ENCODE measurements at places on chromosomes 6 and 20.

- no peak for DNase-seq
Measured at GRCh38 chr6:1781152-1781816, 171.6 kb downstream of the FOXC1 start.

DNA sequence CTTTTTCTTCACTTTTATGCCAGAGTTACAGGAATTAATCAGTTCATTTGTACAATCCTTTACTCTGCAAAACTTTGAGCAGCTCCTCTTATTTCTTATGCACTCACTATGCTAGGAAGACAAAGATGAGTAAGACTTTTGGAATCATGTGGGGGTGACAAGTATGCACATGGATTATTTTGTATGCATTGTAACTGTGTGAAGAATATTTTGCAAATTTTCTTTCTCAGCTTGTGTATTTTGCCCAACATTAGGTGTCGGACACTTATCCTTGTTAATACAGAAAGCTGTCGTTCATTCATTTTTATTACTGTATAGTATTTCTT, 88.6 kb downstream of the PPP1R14C start:
- DNase-seq: no peak

DNA sequence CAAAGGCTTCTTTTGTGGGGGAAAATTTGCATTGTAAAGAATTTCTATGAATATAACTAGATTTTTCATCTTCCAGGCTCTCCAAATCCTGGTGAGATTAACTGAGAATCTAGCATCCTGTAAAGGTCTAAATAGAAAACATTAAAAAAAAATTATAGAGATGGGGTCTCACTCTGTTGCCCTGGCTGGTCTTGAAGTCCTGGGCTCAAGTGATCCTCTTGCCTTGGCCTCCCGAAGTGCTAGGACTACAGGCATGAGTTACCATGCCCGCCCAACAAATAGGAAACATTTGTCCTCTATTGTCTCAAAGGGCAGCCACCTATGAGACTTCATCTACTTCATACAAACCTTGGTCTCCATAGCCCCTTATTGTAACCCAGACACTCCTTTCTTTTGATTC, 25.2 kb upstream of the NCOA3 start:
- DNase-seq: no peak

- no peak for DNase-seq
Measured at GRCh38 chr6:44959651-44960050, 368.5 kb upstream of the RUNX2 start.

DNA sequence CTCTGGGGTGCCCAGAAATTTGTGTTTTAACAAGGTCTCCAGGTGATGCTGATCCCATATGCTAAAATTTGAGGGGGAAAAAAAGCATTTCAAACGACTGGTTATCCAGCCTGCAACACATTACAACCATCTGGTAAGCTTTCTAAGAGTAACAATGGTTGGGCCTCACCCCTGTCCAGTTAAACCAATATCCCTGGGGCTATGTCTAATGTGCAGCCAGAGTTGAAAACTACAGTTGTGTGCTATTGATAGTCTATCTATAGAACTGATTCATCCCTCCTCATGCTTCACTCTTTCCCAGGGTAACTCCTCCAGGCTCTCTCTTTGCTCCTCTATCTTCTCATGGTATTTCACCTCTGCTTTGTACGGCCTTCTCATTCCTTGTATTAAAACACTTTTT, 458.3 kb downstream of the MMUT start:
- DNase-seq: no peak

DNA sequence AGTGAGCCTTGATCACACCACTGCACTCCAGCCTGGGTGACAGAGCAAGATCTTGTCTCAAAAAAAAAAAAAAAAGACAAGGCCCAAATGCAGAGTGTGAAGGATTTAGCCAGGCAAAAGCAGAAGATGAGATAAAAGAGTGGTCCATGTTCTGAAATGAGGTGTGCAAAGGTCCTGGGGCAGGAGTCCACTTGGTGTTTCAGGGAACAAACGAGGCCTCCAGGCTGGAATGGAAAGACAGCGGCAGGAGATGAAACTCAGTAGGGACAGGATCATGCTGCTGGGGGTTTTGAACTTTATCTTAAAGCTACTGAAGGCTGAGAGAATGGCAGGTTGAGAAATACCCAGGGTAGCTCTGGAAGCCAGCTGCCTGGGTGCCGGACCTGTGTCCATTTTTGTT, 178.2 kb downstream of the ZMYND8 start:
- no peak for DNase-seq

DNA sequence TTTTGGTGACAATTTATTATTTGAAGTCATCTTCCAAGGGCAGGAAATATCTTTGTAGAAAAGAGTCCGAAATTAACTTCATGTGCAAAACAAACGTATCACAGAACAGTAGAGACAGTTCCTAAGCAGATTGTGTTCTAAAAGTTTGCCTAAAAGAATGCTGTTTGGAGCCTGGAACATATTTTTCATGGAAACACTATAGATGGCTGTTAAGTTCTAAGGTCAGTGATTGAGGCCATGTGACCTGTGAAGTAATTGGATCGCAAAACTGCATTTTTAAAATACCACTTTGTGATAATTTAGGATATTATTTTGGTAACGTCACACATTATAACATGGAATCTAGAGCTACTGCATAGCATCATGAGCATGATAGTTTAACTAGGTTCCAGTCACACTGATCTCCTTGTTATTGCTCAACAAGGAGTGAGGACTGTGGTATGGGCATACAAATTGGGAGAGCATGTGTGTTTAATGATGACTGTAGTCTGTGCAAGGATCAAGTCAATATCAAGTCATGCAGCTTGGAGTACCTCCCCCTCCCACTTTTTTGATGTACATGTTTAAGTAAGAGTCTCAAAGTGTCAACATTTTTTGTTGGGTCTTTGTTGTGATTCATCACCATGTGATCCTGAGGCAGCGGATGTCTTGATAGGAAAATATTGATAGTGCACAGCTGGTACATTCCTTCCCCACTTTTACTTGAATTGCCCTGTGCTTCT, 609.3 kb upstream of the CITED2 start:
- no peak for DNase-seq

GRCh38 chr6:151309619-151310018, 69.9 kb downstream of the AKAP12 start:
- DNase-seq: no peak

- no peak for DNase-seq
Measured at GRCh38 chr6:27532820-27533538, 60.1 kb upstream of the ZNF184 start.

DNA sequence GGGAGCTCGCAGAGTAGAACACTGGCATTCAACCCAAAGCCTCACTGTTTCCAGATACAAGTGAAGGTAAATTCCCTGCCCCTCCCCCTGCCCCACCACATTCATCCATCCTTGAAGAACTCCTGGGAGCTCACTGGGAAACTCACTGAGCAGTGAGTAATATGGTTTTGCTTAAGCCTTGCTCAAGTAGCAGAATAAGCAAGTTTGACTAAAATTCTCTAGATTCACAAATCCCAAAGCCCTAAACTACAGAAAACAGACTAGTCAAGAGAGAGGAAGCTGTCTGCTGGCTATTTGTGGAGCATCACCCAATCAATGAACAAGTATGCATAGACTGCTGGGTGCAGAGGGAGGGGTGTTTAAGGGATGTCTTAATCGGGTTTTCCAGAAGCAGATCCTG, 82.1 kb downstream of the UNC5CL start:
- DNase-seq: no peak

DNA sequence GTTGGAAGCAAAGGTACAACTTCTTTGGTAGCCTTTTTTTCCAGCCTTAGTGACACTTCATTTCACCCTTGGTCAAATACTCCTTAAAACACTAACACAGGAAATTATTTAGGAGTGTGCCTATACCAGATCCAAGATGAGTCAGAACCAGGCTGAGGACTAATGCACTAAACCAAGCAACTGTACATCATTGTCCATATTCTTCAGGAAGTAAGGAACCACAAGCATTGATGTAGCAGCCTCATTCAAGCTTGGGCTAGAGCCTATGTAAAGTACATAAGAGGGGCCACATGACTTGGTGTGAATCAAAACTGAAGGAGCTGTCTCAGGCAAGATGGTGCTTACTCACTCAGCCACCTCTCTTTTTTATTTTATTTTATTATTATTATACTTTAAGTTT, 20.7 kb upstream of the ADGB start:
- DNase-seq: no peak

GRCh38 chr6:89729818-89730217, 89.8 kb downstream of the MDN1 start:
- no peak for DNase-seq

- DNase-seq: no peak
Measured at GRCh38 chr6:56652994-56653393, 10.3 kb upstream of the DST start.

DNA sequence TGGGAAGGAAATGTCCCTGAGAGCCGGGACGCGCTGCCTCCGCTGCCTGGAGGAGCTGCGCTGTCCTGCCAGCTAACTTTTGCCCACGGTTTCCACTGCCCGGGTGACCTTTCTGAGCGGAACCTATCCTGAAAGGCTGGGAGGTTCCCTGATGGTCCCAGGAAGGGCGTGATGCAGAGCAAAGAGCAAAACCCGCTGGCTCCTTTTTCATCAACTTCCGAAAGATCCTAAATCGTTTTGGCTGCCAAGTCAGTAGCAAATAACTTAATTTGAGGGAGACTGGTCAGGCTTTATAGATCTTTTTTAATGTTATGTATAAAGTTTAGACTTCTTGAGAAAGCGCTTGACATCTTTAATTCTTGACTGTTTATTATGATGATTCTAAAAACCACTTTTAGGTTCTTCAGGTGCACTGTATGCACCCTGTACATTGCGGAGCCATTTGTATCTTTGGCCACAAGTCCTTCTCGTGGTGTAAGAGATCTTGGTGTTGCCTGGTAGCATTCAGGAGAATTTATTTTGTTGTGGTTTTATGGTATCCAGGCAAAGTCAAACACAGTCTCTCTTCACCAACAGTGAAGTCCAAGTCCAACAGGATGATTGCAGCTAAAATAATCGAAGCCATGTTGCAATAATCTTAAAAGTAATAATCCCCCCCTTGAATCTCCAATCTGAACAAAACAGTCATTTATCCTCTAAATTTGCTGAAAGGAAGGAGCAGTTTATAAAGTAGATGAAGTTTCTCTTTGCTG, at the start of gene SYNE1:
Gene SYNE1 (minus strand): TSS at position 67 of the 752 bp plus-strand sequence. CDS start 9,031 bp downstream, outside the sequence.
- no peak for DNase-seq

DNA sequence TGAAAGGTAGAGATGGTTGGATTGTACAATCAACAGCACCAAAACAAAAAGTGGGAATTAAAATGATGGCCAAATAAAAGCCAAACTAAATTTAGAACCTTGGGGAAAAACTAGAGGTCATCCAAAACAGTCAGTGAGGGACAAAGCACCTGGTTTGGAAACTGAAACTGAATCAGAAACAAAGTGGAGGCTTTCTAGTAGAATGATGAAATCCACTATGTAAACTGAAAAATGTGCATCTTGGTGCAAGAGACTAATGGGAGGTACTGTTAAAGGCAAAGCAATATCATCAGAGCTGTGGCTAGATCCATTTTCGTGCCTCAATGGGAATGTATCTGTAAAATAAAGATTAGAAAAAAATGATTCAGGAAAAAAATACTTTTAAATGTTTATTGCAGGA, 380.0 kb upstream of the GJE1 start:
- DNase-seq: no peak

DNA sequence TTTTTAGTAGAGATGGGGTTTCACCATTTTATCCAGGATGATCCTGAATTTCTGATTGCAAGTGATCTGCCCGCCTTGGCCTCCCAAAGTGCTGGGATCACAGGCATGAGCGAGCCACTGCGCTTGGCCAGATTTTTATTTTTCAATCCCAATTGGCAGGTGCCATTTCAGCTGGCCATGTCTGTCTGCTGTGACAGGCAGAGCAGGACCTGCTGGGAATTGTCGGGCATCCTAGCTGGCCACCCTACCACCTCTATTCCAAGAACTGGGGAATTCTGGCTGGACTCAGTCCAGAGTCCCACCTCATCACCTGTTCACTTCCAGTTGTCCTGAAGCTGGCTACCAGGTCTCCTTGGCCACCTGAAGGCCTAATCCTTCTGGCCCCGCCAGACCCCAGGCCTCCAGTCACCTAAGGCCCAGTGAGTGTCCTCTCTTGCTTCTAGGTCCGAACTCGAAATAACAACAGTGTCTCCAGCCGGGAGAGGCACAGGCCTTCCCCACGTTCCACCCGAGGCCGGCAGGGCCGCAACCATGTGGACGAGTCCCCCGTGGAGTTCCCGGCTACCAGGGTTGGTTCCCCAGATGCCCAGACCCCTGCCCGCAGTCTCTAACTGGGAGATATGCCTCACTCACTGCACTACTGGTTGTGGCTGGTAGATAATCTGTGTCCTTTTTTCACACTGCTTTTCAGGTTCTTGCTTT, 24.0 kb downstream of the DNMT3B start:
- no peak for DNase-seq

GRCh38 chr20:57408131-57408530, 16.9 kb downstream of the RBM38 start:
- peak; percentile 43 for DNase-seq

DNA sequence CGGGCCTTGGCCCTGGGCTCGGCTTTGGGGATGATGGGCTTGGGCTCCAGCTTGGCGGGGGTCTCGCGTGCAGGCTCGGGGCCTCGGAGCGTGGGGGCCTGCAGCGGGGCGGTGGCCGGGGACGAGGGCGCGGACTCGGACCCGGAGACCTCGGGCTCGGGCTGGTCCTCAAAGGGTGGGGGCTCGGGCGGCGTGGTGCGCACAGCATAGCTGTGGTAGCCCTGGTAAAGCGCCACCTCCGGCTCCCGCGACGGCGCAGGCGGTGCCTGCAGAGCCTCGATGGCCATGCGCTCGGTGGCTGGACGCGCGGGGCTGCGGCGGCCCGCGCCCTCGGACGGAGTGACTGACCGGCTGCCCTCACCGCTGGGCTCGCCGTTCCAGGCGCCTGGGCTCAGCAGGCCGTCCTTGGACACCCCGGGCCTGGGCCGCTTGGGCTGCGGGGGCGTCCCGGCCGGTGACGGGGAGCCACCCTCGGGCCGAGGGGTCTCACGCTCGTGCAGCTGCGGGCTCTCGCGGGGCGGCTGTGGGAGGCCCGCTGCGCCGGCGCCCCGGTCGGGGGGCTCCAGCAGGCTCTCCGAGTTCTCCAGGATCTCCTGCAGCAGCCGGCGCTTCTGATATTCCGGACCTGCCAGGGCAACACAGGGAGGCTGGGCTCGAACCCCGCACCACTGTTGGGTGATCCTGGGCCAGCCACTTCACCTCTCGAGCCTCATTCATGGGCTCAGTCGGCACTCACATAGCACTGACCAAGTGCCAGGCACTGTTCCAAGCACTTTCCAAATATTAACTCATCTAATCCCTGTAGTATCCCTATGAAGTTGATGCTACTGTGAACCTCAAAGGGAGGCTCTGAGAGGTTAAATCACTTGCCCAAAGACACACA, 71.0 kb downstream of the JPH2 start:
- DNase-seq: no peak

GRCh38 chr20:49699200-49699992, 14.3 kb downstream of the B4GALT5 start:
- no peak for DNase-seq

All from HEK293T (cell line).